ENCODE measurements at places on chromosomes 1 and 21.

DNA sequence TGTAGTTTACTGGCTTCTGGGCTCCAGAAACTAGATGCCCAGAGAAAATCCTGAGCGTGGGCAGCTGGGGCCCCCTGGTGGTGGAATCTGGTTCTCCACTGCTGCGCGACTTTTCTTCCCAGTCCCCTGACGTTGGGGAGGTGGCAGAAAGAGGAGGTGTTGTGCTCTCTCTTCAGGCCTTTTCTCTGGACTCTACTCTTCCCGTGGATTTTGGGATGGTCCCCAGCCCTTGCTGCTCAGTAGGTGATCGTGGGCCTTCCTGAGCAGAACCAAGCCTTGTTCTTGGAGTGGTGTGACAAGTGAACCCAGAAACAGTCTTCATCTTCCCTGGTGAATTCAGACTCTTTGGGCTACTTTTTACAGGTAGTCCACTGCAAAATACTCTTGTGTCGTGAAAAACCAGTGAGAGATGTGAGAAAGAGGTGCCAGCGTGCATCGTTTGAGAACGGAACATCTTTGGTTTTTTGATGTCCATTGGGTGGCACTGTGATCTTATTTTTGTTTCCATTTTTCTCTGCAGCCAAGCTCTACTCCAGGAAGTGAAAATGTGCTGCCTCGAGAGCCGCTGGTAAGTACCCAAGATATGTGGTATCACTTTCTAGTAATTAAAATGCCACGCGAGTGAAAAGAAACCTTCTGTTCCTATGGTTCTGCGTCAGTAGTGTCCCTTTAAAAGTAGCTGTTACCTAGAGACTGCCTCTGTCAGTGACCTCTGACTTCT lies 20.2 kb downstream of the PEX14 start:
- DNase-seq, result peak; percentile 28

DNA sequence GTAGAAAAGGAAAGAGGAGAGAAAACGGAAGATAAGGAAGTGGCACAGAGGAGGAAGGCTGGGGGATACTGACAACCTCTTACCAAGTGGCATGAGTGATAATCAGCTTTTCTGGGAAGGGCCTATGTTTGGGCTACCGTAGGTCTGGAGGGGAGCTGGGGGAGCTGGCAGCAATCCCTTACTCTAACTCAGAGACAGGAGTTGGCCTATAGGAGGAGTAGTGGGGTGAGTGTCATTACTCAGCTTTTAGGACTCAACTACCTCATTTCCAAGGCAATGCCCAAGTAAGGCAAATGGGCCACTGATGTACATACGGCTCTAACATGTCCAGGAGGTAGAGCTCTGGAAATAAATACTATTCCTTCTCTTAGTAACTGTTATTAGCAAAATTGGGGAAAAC lies 48.7 kb upstream of the DMRTA2 start:
- DNase-seq, result no peak

- DNase-seq, result no peak
Measured at GRCh38 chr1:115329965-115330364, 8.1 kb downstream of the NGF start.

- DNase-seq, result no peak
Measured at GRCh38 chr1:18243503-18244175, 136.0 kb downstream of the IGSF21 start.

GRCh38 chr1:119288751-119289150 lies 79.8 kb upstream of the HAO2 start:
- no peak for DNase-seq

DNA sequence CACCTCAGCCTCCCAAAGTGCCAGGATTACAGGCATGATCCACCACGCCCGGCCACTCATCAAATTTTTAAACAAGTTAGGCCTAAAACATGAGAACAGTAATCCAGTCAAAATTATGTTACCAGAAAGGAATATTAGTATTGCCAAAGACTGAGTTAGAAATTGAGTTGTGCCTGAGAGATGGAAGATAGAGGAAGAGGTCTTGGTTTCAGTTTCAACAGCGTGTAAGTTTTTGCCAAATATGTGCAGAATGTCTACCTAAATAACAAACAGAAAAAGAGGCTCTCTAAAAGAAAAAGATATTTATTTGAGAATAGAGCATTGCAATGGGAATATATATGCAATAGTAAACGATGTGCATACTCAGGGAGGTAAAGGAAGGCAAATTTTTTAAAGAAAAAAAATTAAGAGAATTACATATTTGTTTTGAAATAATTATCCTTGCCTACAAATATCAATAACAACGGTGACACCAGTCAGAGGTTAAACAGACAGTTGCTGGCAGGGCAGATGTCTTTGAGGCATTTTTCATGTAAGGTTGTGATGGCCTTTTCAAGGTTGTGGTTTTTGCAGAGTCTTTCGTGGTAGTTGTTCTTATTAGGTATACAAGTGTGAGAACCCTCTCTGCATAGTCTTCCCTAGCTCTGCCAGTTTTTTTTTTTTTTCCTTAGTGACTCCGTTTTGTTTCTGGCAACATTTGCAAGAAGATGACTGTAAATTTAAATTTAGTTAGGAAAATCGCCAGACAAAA lies 2.2 kb upstream of the CD1B start:
- no peak for DNase-seq

DNA sequence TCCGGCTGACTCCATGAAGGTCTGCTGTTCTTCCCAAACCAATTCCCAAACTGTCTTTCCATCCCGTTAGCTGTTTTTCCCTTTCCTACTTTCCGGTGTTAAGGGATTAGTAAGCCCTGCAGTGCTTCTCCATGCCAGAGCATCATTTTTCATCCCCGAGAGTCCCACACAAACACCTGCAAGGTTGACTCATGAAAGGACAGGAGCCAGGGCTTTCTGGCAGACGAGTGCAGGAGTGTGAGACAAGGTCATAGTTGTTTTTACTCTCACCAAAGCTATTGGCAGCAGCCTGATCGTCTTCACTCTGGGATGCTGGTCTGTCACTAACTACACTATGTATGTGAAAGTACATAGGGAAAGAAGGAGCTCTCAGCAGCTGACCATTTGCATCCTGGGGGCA lies 10.2 kb upstream of the BECN2 start:
- no peak for DNase-seq

DNA sequence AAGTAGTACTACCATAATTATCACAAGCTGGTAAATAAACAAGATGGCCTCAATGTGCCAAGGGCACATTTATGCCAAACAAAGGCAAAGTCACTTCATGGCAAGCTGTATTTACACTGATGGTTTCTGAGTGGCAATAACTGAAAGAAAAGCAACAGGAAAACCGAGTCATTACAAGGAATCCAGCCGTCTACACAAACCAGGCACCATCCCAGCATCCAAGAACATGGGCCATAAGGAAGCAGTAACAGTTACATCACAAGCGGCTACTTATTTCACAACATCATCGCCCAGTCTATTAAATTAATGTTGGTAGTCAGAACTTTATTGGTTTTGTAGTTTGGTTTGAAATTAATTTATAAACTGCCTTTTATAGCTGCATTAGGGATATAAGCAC lies 214.2 kb downstream of the RERE start:
- DNase-seq, result peak; percentile 79

DNA sequence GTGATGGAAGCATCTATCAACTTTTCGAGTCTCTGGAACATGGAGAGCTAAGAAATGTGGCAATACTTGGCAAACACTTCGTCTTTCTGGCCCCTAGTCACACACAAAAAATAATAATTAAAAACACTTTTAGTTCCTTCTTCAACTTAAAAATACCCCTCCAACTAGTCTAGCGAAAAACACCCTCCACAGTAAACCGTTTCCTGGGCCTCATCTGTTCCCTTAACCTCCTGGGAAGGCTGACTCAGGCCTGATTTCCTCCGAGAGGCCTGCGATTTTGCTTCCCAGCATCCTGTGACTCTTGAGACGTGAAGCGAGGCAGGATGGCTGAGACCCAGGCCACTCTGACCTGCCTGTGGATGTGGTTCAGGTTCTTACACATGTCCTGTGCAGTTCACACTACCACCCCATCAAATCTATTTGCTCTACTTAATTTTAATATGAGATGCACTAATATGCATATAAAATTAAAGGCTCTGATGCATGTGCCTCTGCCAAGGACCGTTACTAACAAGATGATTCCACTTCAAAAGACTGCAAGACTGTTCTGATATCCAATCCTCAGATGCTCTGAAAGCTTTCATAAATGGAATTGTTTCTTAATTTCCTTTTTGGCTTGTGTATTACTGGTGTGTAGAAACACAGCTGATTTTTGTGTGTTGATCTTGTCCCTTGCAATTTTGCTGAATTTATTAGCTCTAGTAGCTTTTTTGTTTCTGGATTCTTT lies 3.5 kb downstream of the NAV1 start:
- no peak for DNase-seq

GRCh38 chr1:155872527-155872926 lies 13.2 kb downstream of the SYT11 start:
- DNase-seq, result no peak

DNA sequence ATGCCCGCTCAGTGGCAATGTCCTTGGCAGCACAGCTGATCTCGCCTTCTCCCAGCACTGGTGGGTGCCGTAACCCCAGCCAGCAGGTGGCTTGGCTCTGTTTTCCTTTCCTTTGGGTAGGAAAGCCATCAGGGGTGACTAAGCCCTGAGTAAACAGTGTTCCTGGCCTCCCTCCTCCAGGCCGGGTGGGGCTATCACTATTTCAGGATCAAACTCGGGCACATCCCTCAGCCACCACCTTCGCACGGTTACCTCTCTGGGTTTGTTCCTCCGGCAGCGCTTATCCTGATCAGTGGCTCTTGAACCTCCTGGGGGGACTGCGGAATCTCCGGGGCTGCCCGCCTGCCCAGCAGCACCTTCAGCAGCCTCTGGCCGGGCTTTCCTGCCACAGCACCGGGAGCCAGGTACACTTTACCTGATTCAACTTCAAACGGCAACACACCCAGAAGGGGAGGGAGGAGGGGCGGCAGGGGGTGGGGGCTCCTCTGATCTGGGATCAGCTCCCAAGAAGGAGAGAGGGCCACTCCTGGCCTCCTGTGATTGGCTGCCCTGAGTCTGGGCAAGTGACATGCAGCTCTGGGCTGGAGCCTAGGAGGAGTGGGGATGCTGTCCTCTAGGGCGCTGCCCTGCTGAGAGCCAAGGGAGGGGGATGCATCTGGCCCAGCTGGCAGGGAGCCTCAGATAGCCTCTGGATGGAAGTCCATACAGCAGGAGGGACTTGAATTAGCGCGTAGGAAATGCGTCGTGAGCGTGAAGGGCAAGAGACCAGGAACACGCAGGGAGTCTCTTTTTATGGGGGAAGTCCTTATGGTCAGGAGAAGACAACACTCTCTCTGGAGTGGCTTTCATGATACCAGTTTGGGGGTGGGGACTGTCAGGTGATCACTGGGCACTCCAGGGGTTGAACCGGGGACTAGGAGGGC lies at the start of gene ASCL5:
ASCL5 (minus strand) TSS at position 353 of the 923 bp plus-strand sequence. CDS start 11,812 bp downstream, outside the sequence.
- DNase-seq, result no peak

DNA sequence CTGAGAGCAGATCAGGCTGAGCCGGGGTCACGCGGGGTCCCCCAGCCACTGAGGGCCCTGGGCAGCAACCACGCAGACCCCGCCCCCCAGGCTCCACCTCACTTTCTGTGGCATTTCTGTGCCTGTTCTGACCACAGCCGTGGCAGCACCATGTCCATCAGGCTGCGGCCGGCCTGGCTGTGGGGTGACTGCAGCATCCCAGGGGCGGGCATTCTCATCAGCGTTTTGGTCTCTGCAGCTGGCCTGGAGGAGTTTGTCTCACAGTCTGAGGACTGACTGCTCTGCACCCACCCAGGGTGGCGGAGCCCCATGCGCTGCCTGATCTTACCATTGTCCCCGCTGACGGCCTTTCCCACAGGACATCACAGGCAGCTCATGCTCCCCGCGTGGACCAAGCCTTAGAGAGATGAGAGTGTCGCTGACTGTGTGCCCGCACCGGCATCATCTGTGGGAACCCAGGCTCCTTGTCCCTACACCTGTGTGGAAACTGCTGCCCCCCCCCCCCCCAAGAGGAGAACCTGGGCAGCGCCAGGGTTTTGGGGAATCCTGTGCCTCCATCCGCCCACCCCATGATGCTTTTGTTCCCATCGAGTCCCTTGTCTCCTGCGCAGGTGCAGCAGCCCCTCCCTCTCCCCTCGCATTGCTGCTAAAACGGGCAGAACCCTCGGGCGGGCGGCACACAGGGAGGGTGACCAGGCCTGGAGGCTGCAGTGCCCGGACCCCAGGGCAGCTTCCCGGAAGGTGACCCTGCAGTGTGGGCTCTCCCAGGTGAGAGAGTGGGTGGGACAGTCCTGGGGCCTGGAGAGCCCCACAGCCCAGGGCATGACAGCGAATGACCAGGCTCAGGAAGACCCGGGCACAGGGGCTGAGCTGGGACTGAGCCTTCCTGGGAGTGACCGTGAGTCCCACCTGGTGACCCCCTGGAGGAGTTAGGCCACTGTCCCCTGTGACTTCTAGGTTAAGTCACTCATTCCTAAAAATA lies 1.8 kb downstream of the KRTAP10-1 start:
- no peak for DNase-seq

GRCh38 chr21:17071093-17071492 lies 441.8 kb upstream of the CXADR start:
- DNase-seq, result no peak

DNA sequence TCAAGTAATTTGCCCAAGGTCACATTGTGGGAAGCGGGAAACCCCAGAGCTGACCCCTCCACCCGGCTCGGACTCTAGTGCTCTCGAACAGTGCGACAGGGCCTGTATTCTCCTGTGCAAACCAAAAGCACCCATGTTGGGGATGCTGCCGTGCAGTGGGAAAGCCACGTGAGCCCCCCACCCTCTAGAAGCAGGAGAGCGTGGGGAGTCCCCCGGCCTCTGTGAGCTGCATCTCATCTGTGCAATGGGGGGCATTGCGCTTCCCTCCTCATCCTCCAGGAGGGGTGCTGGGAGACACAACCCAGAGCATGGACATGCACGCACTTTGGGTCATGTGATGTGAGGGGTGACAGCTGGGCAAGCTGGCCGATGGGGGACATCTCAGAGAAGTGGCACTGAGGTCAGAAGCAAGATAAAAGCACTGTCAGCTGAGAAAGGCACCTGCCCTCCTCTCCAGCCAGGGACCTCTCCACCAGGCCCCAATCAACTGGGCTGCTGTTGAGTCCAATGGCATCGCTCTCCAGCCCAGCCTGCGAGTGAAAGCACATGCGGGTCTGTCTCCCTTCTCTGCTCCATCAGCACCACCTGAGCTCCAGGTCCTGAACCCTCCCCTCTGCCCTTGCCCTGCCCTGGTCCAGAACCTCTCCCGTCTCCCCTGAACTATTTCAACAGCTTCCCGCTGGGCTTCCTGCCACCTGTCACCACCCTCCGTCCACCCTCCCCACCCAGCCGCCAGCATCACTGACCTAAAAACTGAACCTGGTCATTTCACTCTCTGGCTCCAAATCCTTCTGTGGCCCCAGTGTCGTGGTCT lies 76.4 kb upstream of the IFFO2 start:
- DNase-seq, result no peak

GRCh38 chr1:217881131-217881543 lies 250.0 kb downstream of the SPATA17 start:
- no peak for DNase-seq

Measured in NCI-H748 treated with DMSO at 0.1 percent for 48 hours (cell line).